ENCODE measurements at places on chromosomes 11 and 22.

GRCh38 chr11:73359930-73360742 lies 16.1 kb upstream of the RELT start:
- no peak for DNase-seq

DNA sequence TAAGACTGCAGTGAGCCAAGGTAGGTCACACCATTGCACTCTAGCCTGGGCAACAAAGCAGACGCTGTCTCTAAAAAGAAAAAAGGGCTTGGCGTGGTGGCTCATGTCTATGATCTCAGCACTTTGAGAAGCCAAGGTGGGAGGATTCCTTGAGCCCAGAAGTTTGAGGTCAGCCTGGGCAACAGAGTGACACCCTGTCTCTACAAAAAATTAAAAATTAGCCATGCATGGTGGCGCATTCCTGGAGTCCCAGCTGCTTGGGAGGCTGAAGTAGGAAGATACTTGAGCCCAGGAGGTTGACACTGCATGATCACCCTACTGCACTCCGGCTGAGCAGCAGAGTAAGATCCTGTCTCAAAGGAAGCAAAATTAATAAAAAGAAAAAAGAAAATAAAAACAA lies 38.9 kb upstream of the RDX start:
- DNase-seq = no peak

DNA sequence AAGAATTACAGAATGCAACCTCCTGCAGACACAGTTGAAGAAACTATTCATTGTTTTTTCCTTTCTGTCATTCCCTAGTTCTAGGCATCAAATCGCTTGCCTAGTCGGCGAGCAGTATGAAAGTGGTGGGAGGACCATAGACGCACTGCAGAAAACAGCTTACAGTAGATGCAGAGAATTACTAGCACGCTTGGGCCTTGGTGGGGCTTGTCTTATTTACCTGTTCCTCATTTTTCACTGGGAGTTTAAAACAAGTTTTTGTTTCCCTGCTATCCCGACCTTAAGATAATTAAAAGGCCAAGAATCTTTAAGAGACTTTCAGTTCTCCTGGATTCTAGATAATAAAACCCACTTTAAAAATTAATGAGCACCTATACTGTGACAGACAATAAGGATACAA lies 713 bp upstream of the ARL14EP start:
- DNase-seq = no peak

- no peak for DNase-seq
These were observed 120.7 kb upstream of the TOP3B start for GRCh38 chr22:22103078-22103875.

GRCh38 chr11:36016263-36016662 lies 72.4 kb downstream of the LDLRAD3 start:
- DNase-seq = no peak

- no peak for DNase-seq
These were observed 3.6 kb downstream of the FIBP start for GRCh38 chr11:65884716-65885092.

DNA sequence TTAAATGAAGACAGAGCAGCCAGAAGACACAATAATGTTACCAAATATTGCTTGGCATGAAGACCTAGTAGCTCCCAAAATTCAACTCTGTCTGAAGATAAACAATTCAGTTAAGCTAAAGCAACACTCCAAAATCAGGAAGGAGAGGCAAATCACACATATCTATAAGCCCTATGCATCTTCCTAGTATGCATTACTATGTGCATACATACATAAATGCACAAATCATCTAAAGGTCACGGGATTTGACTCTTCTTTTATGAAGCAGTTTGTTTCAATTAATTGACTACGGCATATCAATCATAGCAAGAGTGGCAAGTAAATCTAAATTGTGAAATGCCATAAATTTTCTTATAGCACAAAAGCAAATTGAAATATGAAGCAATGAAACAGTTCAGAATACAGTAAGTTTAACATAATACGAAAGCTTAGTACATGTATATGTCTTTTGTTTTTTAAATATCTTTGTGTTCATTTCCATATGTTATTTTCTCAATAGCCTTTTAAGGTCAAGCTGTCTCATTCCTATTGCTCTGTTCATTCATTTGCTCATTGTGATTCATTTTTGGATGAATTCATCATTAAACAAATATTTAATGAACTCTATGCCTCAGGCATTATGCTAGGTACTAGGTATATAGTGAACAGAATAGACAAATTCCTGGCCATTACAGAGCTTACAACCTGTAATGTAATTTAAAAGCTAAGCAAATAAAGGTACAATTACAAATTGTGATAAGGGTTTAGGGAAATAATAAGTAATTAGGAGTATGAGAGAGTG lies 540.5 kb downstream of the DLG2 start:
- DNase-seq = no peak

GRCh38 chr11:128796270-128796669 lies 70.8 kb downstream of the KCNJ1 start:
- no peak for DNase-seq

GRCh38 chr11:112509300-112509699 lies 248.6 kb upstream of the PLET1 start:
- DNase-seq = no peak

DNA sequence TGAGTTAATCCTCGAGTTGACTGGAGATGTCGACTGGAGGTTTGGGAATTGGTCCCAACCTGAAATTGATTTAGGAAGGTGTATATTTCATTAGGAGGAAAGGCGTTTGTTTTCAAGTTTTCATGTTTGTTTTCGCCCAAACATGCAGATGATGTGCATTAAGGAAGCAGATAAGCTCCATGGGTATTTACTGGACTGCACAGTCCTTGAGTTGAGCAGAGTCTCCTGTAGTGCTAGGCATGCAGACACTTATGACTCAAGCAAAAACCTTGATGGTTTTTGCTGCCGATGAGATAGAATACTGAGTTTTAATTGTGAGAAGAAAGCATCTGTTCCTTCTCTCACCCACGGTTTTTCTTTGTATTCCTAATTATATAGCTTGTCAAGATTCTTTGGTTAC lies 27.9 kb downstream of the CABIN1 start:
- DNase-seq = no peak

- no peak for DNase-seq
These were observed 19.2 kb downstream of the RASSF10 start for GRCh38 chr11:13028322-13028721.

GRCh38 chr11:132365650-132366049 lies 995.2 kb downstream of the NTM start:
- no peak for DNase-seq

DNA sequence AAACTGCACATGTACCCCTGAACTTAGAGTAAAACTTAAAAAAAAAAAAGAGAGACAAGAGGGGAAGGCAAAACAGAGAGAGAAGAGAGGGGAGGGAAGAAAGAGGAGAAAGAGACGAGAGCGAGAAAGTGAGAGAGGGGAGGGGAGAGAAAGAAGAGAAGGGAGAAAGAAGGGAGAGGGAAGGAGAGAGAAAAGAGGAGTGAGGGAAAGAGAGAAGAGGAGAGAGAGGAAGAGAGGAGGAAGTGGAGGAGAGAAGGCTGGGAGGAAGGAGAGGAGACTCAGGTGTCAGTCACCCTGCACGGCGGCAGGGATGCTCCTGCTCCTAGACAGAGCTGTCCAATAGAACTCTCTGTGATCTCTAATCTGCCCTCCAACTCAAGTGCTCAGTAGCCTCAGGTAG lies 248.3 kb downstream of the MIAT start:
- no peak for DNase-seq

GRCh38 chr11:105393326-105393725 lies 216.5 kb upstream of the GRIA4 start:
- DNase-seq = no peak

DNA sequence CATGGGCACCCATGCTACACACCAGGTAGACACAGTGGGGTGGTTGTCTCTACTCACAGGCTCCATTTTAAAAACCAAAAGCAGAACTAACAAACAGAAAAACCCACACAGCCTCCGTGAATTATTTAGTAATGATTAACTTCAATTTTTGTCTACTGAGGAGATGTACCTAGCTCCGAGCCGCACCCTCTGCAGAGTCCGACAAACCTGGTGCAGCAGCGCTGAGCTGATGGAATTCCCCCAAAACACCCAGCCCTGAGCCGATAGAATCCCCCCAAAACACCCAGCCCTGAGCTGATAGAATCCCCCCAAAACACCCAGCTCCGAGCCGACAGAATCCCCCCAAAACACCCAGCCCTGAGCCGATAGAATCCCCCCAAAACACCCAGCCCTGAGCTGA lies 927.0 kb downstream of the BRD1 start:
- DNase-seq = no peak

DNA sequence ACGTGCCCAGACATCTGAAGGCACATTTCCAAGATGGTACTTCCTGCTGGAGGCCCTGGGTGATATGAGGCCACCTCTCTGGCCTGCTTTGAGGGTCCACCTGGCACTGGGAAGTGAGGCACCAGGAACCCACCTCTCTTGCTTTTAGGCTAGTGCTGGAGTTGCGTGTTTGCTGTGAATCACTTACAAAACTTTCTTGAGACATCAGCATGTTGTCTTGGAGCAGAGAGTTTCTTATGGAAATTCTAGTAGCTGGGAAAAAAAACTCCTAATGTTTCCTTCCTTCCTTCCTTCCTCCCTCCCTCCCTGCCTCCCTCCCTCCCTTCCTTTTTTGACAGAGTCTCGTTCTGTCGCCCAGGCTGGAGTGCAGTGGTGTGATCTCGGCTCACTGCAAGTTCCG lies 341.3 kb downstream of the MIAT start:
- DNase-seq = no peak

GRCh38 chr11:64352099-64352994 lies 6.6 kb upstream of the RPS6KA4 start:
- no peak for DNase-seq

DNA sequence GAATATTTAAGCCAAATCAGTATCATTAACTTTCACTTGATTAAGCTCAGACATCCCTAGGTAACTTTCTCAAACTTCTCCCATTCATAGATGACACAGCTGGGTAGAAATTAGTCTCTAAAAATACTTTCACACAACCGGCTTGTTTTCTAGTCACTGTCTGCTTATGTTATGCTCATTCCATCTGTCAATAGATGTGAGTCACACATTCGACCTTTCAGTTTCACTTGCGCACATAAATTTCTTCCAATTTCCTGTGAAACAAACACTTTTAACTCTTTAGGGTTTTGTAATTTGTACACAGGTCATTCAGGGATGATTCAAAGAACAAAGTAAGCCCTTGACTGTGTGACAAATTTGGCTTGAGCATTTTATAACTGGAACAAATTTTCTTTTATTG lies 723.0 kb downstream of the KCNA4 start:
- DNase-seq = no peak

GRCh38 chr11:12242966-12243365 lies 132.6 kb downstream of the MICAL2 start:
- DNase-seq = no peak

GRCh38 chr11:126732981-126733380 lies 267.6 kb downstream of the KIRREL3 start:
- no peak for DNase-seq

- no peak for DNase-seq
These were observed 28.1 kb downstream of the NRXN2 start for GRCh38 chr11:64694821-64695365.

DNA sequence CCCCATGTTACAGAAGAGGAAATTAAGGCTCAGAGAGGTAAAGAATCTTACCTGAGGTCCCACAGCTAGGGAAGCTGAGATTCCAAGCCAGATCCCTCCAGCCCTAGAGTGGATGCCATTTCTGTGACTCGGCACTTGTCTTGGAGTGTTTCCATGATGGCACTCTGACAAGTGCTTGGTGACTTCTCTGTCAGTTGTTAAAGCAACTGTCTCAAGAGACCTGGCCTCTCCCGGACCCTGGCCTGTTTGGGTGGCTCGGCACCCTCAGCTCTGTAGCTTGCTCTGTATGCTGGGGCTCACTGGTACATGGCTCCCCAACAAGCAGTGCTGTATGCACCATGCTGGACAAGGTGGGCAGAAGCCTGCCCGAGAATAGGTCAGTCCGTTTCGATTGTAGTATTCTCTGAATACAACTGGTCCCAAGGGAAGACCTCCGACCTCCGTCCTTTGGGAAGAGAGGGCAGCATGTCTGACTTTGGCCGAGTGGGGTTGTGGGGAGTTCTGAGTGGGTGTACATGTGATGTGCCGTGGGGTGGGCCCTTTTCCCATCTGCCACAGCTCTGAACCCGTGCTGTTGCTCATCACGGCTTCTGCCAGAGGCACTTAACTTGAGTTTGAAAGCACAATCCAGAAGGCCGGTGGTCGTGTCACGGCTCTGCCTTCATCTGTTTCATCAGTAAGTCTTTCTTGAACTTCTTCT lies 12.4 kb downstream of the ACO2 start:
- no peak for DNase-seq

DNA sequence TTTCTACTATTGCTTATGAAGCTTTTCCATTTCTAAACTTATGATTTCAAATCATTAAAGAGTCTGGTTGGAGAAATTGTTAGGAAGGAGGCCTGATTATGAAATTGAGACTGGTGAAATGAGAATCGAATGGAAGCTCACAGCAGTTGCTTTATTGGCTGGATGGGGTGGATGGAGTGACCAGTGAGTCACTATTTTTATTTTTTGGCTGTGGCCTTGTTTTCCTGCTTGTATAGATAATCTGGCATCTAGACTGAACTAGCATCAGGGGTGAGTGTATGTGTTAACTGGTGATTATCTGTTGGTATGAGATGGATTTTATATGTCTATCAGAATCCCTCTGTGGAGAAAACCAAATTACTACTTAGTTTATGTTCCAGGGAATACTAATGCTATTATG lies 36.2 kb downstream of the UVRAG start:
- DNase-seq = no peak

- DNase-seq = peak; percentile 80
These were observed 9.5 kb upstream of the CBX6 start for GRCh38 chr22:38881464-38881871.

DNA sequence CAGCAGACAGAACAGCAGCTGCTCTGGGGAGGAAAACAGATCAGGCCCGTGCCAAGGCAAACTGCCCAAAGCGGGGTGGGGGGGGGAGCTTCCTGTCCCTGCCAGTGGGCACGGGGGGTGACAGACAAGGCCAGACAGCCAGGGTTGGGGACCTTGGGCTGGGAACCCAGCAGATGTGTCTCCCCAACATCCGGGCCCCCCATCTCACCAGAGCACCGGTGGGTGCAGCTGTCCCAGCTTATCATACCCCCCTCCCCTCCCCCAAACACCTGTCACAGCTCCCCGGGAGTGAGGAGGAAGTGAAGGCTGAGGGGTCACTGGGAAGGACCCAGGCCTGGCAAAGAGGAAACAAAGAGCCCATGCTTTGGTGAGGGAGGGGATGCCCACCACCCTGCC lies 1.3 kb downstream of the PPP1R14B start:
- no peak for DNase-seq

GRCh38 chr11:660681-661444 lies 23.8 kb downstream of the DRD4 start:
- no peak for DNase-seq

- DNase-seq = no peak
These were observed 34.7 kb downstream of the ALG9 start for GRCh38 chr11:111836721-111837120.

- no peak for DNase-seq
These were observed 74.6 kb upstream of the TEAD1 start for GRCh38 chr11:12599408-12600143.

DNA sequence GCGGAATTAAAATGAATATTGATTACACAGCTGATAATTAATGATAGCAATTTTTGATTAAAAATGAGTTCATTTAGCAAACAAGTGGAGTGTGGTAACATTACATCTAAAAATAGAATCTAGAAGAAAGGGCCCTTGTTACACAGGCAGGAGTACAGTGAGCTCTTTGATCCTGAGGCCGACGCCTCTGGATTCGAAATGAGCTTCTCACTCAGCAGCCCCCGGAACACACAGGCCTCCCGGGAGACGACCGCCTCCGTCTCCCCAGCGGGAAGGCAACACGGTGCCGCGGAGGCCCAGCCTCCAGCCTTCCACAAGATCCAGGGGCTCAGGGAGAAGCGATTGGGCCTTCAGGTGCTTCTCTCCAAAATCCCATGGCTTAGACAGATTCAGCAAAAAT lies 379.1 kb downstream of the BRD1 start:
- no peak for DNase-seq

- no peak for DNase-seq
These were observed 35.1 kb downstream of the RPL3 start for GRCh38 chr22:39284142-39284980.
